ENCODE measurements at places on chromosomes 4 and X. TPM values are rescaled to one million over a fixed set of nuclear protein-coding genes. Genes with fewer than 3 reads are reported as not detected.

DNA sequence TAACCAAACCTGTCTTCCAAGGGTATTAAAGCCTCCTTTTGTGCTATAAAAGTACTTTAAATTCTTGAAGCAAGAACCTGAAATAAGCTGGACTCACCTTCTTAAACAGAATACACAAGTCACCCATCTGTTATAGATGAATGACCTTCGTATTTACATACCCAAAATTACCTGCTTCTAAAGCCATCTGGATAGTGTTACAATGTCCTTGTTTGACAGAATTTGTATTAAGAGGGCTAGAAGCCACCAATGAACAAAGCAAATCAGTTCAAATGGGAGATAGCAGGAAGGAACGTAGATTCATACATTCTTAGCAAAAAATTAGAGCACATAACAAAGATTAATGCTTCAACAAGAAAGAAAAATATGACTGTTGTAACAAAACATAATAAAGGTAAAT is 33.7 kb upstream of the CCSER1 start:
- DNase-seq, result no peak

DNA sequence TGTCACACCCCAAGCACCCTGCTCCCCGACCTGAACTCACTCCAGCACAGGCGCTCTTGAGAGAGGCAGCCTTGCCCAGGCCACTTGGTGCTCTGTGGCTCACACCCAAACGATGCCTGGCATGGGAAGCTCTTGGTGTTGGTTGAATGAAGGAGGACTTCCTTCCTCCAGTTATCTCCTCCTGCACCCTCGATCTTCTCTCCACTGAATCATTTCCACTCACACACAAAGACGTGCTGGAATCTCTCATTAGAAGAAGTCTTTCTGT is 90.5 kb upstream of the TRIM2 start:
- DNase-seq, result no peak

GRCh38 chrX:39946822-39947221 is 150.9 kb downstream of the BCOR start:
- DNase-seq, result peak; percentile 36

- DNase-seq, result peak; percentile 66
These were observed 30.6 kb upstream of the IL9R start for GRCh38 chrX:155966876-155967275.

GRCh38 chr4:13298655-13299054 is 185.5 kb downstream of the RAB28 start:
- no peak for DNase-seq

- no peak for DNase-seq
These were observed 31.4 kb downstream of the PPP1R2C start for GRCh38 chrX:42746606-42747005.

Gene SLC4A4
- total RNA-seq, result 0.17 TPM

- DNase-seq, result no peak
These were observed 161.0 kb upstream of the GPRIN3 start for GRCh38 chr4:89468602-89469001.

GRCh38 chr4:99648321-99648720 is 9.3 kb downstream of the C4orf54 start:
- DNase-seq, result no peak

DNA sequence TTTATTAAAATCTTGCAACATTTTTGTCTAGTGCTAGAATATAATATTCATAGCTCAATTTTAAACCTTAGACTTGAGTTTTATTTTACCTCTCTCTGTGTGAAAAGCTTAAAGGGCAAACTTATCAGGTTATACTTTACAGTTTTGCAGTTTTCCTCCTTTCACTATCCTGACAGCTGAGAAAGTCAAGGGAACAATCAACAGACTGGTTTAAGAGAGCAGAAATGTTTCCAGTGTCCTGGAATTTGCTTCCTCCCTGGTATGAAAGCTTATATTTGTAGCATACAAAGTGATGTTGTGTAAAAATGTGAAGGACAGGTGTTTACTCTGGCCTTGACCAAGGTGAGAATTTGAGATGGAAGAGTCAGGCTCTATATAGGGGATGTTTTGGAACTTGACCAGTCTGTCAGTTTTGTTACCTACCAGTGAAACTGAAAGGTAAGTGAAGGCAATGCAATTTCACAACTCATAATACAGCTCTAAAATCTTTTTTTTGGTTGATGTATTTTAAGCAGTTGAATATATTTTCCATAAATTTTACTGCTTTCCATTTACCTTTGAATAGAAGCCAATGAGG is 64.6 kb downstream of the FHIP1A start:
- no peak for DNase-seq

Gene PRR32
- total RNA-seq, result not detected

DNA sequence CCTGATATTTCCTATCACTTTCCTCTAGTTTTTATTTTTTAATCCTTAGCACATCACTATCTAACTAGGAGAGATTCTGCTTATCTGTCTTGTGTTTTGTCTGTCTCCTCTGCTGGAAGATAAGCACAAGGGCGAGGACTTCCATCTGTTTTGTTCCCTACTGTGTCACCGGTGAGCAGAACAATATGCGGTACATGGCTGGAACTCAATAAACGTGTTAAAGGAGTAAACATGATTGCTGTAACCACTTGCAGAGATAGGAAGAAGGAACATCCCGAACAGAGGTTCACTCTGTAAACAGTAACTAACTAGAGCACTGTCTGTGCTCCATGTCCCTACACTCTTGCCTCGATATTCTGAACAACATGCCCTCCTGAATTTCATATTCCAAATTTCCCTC is 5.2 kb downstream of the HS3ST1 start:
- no peak for DNase-seq

Gene FAT4
- total RNA-seq, result 69.6 TPM

GRCh38 chr4:121973816-121974215 is 22.0 kb upstream of the TRPC3 start:
- no peak for DNase-seq

DNA sequence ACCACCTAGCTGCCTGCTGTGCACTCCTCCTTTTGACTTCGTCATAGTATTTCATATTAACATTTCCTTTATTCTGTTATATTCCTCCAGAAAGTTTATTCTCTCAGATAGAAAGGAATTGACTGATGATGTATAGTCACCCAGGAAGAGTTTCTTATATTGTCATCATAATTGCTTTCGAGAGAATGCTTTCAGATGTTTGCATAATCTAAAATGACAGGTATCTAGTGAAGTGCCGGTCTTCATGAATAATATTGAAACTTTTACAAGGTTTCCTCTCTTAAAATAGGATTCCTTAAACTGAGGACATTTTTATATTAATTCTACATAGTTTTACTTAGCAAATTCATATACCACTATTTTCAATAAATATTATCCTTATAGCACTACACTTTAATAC is 10.1 kb downstream of the SEC24D start:
- DNase-seq, result no peak

DNA sequence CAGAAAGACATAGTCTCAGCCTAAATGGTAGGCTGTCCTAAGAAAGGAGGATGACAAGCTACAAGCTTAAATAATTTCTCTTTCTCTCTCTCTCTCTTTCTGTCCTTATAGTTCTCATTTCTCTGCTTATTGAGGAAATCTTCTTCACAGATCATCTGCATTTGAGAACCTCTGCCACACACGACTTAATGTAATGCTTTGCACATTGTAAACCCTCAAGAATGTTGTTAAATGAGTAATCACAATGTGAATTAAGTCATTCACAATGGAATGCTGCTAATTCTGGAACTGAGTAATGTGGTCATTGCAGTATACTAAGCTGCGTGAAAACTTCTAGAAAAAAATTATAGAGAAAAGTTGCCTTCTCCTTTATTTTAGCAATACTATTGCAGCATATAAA is 508.9 kb upstream of the FTHL17 start:
- peak; percentile 44 for DNase-seq

Gene F8A1
- 2.7 TPM for total RNA-seq

- no peak for DNase-seq
These were observed 22.5 kb downstream of the FAM241A start for GRCh38 chr4:112167794-112168193.

Gene RAB40AL
- total RNA-seq, result 0.14 TPM

Gene ADD1
- 270 TPM for total RNA-seq

- DNase-seq, result peak; percentile 11
These were observed 36.6 kb upstream of the BTC start for GRCh38 chr4:74830928-74831327.

Gene TRO
- total RNA-seq, result 4.4 TPM

DNA sequence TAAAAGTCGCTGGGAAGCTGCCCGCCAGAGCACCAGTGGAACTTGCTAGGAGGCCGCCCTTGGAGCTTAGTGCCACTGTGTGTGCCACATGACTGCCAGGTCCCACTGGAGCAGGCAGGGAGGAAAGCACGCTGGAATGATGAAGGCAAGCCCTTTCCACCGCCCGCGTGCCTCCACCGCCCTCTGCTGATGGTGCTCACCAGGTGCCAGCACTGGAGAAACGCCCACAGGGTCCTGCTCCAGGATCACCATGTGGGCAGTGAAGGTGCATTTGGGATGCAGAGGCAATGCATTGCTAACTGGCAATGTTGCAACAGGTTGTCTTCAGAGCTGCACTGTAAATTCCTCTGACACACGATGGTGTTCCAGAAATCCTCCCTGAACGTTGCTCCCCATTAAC is 76.3 kb downstream of the SHROOM2 start:
- no peak for DNase-seq

Gene NCBP2L
- not detected for total RNA-seq

GRCh38 chrX:40172401-40173142 is 74.8 kb upstream of the BCOR start:
- DNase-seq, result peak; percentile 68

Gene MUC7
- not detected for total RNA-seq

Gene EGF
- under 0.01 TPM for total RNA-seq

Data from dermis blood vessel endothelial cell (primary cell).